Type B pancreatic cell (in vitro differentiated cells): ENCODE measurements at places on chromosomes 5 and 9. TPM values are rescaled to one million over a fixed set of nuclear protein-coding genes. Genes with fewer than 3 reads are reported as not detected.

The LRRTM2 gene
- total RNA-seq = 4.6 TPM in 1 of 2 replicates, not detected in the other

GRCh38 chr5:178335302-178336030 is 102.9 kb upstream of the PHYKPL start:
- peaks cover 33% of the 10 kb centered on the region for H3K4me1 ChIP-seq
- DNase-seq = no peak
- H3K36me3 ChIP-seq = no peaks in the 10 kb centered on the region
- H3K4me3 ChIP-seq = no peak overlapping the region
- no peak overlapping the region for H3K27ac ChIP-seq

DNA sequence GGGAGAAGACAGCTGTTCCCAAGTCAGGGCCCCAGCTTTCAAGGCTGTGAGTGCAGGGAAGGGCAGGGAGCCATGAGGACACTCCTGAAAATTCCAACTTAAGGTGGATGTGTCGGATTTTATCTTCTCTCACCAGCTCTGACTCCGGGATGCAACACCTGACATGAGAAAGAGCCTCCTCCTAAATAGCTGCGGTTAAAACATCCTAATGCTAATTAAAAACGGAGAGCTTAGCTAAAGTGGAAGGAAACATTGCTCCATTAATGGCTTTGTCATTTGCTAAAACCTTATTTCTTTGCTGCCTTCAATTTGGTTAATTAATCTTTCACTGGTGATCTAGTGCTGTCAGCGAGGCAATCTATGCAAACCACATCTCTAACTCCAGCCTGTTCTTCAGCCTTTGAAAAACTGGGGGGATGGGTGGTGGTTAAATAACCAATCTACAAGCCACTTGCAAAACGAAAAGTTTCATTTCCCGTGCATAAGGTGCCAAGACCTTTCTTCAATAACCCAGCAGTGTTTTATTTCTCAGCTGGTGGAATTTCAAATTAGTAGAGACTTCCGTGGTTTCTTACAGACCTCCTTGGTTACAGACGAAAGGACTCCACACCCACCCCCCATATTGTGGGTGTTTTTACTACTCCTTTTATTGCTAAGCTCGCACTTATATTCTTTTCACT is 379.6 kb downstream of the MLLT3 start:
- H3K36me3 ChIP-seq = no peaks in the 10 kb centered on the region
- H3K4me1 ChIP-seq = peaks cover 39% of the 10 kb centered on the region
- no peaks in the 10 kb centered on the region for H3K27me3 ChIP-seq
- no peak overlapping the region for H3K27ac ChIP-seq
- no peak overlapping the region for H3K4me3 ChIP-seq

GRCh38 chr5:175606409-175606808 is 51.5 kb upstream of the HRH2 start:
- DNase-seq = no peak
- H3K27me3 ChIP-seq = peaks cover 22% of the 10 kb centered on the region
- no peak overlapping the region for H3K27ac ChIP-seq
- H3K36me3 ChIP-seq = no peaks in the 10 kb centered on the region
- H3K4me1 ChIP-seq = no peaks in the 10 kb centered on the region
- H3K4me3 ChIP-seq = no peak overlapping the region

DNA sequence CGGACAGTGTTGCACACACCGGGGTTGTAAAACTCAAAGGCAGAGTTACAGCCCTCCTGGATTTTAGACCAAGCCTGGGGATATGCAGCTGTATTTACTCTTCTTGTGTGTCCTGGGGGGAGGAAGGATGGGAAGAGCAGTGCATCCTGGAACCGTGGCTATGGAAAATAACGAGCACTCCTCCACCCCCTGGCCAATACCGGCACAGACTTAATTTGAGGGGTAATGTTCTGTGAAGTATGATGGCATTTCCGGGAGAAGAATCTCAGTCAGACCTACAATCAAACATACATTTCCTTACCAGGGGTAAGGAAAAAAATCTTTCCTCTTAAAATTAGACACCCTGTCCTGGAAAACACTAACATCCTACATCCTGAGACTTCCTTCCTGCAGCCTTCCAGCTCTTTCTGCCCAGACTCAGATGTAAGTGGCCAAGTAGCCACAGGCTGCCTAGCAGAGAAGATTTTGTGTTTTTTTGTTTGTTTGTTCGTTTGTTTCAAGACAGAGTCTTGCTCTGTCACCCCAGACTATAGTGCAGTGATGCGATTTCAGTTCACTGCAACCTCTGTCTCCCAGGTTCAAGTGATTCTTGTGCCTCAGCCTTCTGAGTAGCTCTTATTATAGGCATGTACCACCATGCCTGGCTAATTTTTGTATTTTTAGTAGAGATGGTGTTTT is 11.0 kb upstream of the ERMP1 start:
- peaks cover 44% of the 10 kb centered on the region for H3K4me1 ChIP-seq
- H3K27me3 ChIP-seq = no peaks in the 10 kb centered on the region
- peak overlapping the region; percentile 79 for H3K27ac ChIP-seq
- no peak for DNase-seq
- peak overlapping the region; percentile 46 for H3K4me3 ChIP-seq

DNA sequence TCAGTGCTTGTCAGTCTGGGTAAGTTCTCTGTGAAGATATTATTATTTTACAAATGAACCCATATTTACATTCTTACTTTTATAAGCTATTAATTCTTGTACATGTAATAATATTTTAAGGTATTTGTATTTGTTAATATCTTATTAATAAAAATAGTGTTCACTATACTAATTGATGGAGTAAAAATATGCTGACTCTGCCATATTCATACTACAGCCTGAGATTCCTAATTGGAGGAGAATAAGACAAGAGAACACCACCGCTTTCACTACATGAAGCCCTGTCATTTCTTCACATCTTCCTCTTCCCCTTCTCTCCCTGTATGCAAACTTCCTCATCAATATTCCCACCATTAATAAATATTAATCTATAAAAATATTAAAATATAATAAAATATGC is 167.6 kb upstream of the TUSC1 start:
- no peak overlapping the region for H3K27ac ChIP-seq
- no peaks in the 10 kb centered on the region for H3K36me3 ChIP-seq
- no peak overlapping the region for H3K4me3 ChIP-seq
- H3K27me3 ChIP-seq = no peaks in the 10 kb centered on the region
- no peaks in the 10 kb centered on the region for H3K4me1 ChIP-seq

DNA sequence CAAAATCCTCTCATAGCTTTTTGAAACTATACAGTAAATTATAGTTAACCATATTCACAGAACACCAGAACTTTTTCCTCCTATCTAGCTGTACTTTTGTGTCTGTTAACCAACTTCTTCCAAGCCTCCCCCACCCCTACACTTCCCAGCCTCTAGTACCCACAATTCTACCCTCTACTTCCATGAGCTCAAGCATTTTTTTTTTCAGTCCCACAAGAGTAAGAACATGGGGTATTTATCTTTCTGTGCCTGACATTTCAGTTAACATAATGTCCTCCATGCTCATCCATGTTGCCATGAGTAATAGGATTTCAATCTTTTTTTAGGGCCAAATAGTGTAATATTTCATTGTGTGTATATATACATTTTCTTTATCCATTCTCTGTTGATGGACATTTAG is 128.3 kb upstream of the MAN2A1 start:
- no peaks in the 10 kb centered on the region for H3K27me3 ChIP-seq
- H3K27ac ChIP-seq = no peak overlapping the region
- H3K36me3 ChIP-seq = no peaks in the 10 kb centered on the region

DNA sequence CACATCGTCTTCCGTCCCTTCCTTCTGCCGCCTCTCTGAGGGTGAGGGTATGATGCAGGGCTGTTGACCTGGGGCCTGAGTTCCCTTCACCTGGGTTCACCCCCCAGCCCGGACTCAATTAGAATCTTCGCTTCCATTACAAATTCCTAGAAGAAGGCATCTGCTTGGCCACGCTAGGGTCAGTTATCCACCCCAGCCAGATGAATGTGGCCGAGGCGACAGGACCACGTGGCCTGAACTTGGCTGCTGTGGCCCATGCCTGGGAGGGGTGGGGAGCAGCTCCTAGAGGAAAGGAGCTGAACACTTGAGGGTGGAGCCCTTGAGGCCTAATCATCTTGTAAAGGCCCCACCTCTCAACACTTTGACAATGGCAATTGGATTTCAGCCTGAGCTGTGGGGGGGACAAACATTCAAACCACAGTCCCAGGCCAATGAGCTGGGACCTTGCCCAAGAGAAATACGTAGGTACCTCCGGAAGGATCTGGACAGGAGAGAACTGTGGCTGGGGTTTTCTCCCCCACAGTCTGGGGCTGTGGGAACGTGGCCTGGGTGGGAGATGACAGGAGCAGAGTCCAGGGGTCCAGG is 90.6 kb upstream of the ADAMTS2 start:
- H3K36me3 ChIP-seq = no peaks in the 10 kb centered on the region
- H3K4me1 ChIP-seq = peaks cover 4% of the 10 kb centered on the region
- no peak for DNase-seq
- no peak overlapping the region for H3K4me3 ChIP-seq
- no peak overlapping the region for H3K27ac ChIP-seq
- no peaks in the 10 kb centered on the region for H3K27me3 ChIP-seq

GRCh38 chr9:81092057-81092456 is 597.3 kb downstream of the TLE1 start:
- no peak overlapping the region for H3K27ac ChIP-seq
- no peak overlapping the region for H3K4me3 ChIP-seq
- no peak for DNase-seq
- no peaks in the 10 kb centered on the region for H3K36me3 ChIP-seq
- H3K4me1 ChIP-seq = peaks cover 3% of the 10 kb centered on the region
- H3K27me3 ChIP-seq = no peaks in the 10 kb centered on the region

- no peak for DNase-seq
- H3K27me3 ChIP-seq = peaks cover 47% of the 10 kb centered on the region
- peak overlapping the region; percentile 33 for H3K27ac ChIP-seq
- peak overlapping the region; percentile 23 for H3K4me3 ChIP-seq
- H3K4me1 ChIP-seq = peaks cover 52% of the 10 kb centered on the region
Measured at GRCh38 chr5:123813937-123814624, 302.1 kb downstream of the CSNK1G3 start.

DNA sequence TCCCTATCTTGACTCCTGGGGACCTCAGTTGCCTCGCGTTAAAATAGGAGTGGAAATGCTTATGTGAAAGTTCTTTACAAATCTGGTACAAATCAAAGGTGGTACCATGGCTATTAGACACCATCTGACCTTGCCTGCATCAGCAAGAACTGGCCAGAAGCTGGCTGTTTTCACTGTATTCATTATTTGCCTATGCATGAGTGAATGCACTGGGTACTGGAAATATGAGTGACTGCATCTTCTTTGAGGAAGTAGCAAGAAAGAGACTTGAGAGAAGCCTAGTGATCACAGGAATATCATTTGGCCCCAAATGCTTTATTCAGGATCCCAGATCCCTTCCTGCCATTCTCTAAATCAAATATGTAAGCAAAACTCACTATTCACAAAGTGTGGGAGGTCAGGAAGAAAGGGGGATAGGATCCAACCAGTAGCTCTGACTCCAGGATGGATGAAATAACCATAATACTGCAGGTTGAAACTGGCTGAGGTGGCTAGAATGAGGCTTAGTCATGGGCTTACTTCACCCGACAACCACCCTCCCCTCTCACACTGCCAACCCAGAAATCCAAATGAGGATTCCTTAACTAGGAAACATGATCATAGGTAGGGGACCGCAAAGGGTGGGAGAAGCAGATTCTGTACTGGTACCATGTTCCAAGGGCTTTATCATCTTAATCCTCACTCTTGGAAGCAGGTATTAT is 56.7 kb downstream of the FAM114A2 start:
- no peaks in the 10 kb centered on the region for H3K36me3 ChIP-seq
- peaks cover 7% of the 10 kb centered on the region for H3K27me3 ChIP-seq
- H3K4me1 ChIP-seq = peaks cover under 1% of the 10 kb centered on the region
- DNase-seq = no peak

DNA sequence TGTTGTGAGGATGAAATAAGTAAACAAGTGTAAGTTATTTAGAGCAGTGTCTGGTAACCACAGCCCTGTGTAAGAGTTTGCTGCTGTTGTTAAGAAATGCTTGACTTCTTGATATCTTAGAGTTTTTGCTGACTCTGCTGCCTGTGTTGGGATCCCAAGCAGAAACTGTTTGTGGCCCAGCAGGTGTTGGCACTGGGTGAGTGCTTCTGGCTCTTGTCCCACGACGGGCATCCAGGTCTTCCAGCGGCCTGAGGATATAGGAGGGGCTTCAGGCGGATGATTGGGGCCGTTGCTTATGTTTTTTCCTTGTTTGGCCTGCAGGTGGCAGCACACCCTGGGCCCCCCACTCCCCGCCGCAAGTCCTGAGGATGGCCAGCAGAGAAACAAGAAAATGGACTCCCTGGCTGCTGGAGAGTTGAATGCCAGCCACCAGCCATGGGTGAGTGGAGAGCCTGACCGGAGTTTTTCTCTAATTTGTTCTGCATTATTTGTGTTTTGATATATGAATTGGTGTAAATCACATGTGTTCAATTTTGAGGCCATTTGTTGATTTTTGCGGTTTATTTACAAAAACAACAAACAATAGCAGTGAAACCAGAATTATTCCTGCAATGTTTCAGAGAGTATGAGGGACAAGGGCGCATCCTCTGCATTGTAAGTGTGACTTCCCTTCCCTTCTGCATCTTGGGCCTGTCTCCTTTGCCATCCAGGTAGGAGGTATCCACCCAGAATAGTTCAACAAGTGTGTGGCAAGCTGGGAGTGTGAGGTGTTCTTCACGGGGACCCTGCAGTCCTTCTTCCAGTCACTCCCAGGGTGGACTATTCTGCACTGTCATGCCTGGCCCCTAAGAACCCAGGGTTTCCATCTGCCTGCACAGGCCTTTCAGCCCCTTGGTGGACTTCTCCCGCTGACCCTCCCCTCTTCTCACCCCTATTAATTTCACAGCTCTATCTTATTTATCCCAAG is 50.3 kb downstream of the SLC22A5 start:
- peaks cover 49% of the 10 kb centered on the region for H3K4me1 ChIP-seq
- DNase-seq = peak; percentile 80
- H3K4me3 ChIP-seq = peak overlapping the region; percentile 46
- peak overlapping the region; percentile 89 for H3K27ac ChIP-seq
- H3K27me3 ChIP-seq = no peaks in the 10 kb centered on the region

The RPS14 gene
- 2,469 and 2,543 TPM in 2 replicates for total RNA-seq

GRCh38 chr9:77710316-77710715 is 62.2 kb upstream of the GNA14 start:
- H3K36me3 ChIP-seq = no peaks in the 10 kb centered on the region
- H3K27me3 ChIP-seq = no peaks in the 10 kb centered on the region
- no peak overlapping the region for H3K4me3 ChIP-seq
- no peak for DNase-seq
- peaks cover 29% of the 10 kb centered on the region for H3K4me1 ChIP-seq
- no peak overlapping the region for H3K27ac ChIP-seq

- DNase-seq = no peak
- H3K36me3 ChIP-seq = peaks cover 3% of the 10 kb centered on the region
- no peaks in the 10 kb centered on the region for H3K27me3 ChIP-seq
- peaks cover 34% of the 10 kb centered on the region for H3K4me1 ChIP-seq
Measured at GRCh38 chr9:13901176-13901575, 412.8 kb downstream of the NFIB start.

DNA sequence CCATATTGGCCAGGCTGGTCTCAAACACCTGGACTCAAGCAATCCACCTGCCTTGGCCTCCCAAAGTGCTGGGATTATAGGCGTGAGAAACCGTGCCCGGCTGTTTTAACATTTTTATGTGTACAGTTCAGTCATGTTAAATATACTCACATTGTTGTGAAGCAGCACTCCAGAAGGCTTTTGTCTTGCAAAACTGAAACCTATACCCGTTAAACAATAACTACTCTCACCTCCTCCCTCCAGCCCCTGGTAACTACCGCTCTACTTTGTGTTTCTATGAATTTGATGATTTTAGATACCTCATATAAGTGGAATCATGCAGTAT is 23.1 kb upstream of the SHB start:
- no peak overlapping the region for H3K27ac ChIP-seq
- peaks cover 2% of the 10 kb centered on the region for H3K27me3 ChIP-seq
- peaks cover 18% of the 10 kb centered on the region for H3K4me1 ChIP-seq
- H3K4me3 ChIP-seq = no peak overlapping the region
- peak; percentile 25 for DNase-seq
